ENCODE measurements at places on chromosomes 2 and 18.

- DNase-seq = no peak
These were observed 159.1 kb downstream of the LNPK start for GRCh38 chr2:175842996-175843395.

- DNase-seq = no peak
These were observed 84.9 kb downstream of the ASB1 start for GRCh38 chr2:238511614-238511950.

DNA sequence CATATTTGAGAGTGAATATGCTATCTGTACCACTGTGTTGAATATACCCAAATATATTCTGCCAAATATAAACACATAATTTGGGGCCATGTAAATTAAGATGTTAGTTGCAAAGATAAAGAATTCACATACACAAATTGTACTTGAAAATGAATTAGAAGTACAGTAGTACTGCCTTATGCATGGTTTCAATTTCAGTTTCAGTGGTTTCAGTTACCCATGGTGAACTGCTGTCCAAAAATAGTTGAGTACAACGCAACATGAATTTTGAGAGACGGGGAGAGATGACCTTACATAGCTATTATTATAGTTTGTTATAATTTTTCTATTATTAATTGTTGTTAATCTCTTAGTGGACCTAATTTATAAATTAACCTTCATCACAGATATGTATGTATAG is 1313.0 kb upstream of the FAM98A start:
- no peak for DNase-seq

- DNase-seq = no peak
These were observed 321.7 kb upstream of the THSD7B start for GRCh38 chr2:136443661-136444060.

- DNase-seq = no peak
These were observed 152.9 kb downstream of the NCKAP5 start for GRCh38 chr2:133415210-133415876.

GRCh38 chr2:241372361-241372992 is 16.4 kb downstream of the FARP2 start:
- no peak for DNase-seq

DNA sequence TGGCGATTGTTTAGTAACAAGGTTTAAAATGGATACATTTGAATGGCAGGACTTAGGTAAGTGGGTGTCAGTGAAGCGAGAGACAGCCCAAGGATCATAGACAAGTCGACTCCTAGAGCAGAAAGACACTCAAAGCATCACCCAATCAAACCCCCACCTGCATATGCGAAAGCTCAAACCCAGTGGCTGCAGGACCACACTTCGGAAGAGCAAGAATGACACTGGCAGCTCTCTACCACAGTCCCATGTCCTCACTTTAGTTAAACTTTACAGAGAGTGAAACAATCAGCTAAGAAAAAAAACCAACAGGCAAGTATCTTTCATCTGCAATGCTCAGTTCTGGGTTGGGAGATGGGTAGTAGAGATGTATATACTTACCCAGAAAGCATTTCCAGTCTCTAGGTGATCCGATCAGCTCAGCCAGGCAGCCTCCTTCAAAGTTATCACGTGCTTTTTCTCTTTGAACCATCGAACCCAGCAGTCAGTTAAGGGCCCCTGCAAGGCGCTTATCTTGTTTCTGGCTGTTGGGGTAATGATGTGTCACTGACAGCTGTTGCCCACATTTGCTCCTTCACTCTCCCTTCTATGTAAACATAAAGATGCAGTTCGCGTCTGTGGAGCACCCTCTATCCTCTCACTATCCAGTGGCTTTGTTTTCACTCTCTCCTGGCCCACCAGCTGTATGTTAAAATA is 357.5 kb upstream of the ID2 start:
- DNase-seq = peak; percentile 92

GRCh38 chr2:237191714-237192081 is 106.0 kb downstream of the COPS8 start:
- no peak for DNase-seq

- no peak for DNase-seq
These were observed 15.5 kb upstream of the ECEL1 start for GRCh38 chr2:232502911-232503808.

DNA sequence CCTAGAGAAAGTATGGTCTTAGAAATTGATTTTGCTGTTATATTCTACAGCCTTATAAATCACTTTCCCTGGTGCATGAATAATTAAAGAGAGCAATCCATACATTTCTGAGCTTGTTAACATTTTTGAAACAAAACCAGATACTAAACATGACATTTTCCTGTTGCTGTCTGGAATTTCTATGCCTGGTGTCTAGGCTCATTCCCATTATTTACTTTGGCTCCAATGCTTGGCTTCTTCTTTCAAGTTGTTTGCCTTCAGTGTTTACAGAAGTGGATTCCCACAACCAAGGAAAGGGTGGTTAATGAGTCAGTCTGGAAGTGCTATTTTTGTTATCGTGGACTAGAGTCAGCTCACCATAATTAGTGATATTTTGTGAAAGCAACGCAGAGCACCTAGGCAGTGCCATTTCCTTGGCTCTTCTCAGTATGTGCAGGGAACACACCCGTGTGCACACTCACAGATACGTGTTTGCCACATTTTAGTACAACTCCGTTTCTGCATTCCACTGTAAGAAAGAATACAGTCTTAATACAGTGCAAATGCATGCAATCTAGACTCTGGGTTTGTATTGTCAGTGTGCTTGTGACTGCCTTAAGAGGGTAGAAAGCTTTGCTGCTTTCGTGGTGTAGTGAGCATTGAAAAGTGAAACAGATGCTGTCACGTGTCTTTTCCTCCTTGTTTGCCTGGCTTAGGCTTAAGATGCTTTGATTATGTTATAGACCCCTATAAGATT is 185.0 kb upstream of the RASGRP3 start:
- DNase-seq = peak; percentile 14

- DNase-seq = no peak
These were observed 173.8 kb downstream of the BCL11A start for GRCh38 chr2:60379684-60380083.

GRCh38 chr2:1132328-1132969 is 181.8 kb downstream of the SNTG2 start:
- peak; percentile 99 for DNase-seq

DNA sequence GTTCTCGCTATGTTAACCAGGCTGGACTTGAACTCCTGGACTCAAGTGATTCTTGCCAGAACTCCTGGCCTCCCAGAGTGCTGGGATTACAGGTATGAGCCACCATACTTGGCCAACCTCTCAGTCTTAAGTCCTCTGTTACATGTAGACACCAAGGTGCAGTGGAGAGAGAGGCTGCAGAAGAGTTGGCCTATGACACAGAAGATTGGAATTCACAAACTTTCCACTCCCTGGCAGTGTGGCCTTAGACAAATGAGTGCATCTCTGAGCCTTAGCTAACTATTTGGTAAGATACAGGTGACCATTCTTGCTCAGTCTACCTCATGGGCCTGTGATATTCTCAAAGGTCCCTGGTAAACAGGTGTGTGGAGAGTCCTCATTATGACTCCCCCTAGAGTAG is 159.7 kb downstream of the MYCN start:
- no peak for DNase-seq

- no peak for DNase-seq
These were observed 68.9 kb downstream of the EPAS1 start for GRCh38 chr2:46365913-46366667.

DNA sequence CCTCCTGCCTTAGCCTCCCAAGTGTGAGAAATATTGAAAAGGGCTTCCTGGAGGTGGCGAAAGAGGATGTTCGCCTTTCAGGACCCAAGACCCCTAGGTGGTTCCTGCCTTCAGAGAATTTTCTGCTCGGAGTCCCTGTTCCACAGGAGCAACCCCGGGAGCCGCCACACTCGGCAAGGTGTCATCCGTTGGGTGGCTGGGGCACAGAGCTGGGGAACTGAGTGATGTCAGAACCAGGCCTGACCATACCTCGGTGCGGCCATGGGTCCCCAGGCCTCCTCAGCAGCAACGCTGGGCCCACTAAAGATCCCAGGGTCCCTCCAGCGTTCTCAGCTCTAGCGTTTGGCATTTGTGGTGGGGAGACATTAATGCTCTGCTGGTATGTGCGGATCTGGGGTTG is 23.7 kb upstream of the TAF1B start:
- no peak for DNase-seq

- DNase-seq = peak; percentile 76
These were observed 83.9 kb upstream of the SLC39A10 start for GRCh38 chr2:195572895-195573683.

DNA sequence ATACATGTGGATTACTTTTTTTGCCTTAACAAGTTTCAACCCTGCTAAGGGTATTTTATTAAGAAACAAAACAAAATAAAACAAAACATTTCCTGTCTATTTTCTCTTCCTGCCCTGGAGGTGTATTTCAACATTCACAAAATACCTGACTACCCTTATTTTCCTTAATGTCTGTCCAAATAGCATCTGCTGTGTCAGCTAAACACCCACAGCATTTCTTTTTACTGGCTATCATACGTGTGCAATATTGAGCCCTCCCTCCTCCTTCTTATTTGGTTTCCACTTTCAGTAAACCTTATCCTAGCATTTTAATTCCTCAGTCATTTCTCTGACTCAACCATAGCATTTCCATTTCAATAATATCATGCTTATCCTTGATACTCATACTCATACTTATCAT is 1420.0 kb upstream of the ZEB2 start:
- no peak for DNase-seq

DNA sequence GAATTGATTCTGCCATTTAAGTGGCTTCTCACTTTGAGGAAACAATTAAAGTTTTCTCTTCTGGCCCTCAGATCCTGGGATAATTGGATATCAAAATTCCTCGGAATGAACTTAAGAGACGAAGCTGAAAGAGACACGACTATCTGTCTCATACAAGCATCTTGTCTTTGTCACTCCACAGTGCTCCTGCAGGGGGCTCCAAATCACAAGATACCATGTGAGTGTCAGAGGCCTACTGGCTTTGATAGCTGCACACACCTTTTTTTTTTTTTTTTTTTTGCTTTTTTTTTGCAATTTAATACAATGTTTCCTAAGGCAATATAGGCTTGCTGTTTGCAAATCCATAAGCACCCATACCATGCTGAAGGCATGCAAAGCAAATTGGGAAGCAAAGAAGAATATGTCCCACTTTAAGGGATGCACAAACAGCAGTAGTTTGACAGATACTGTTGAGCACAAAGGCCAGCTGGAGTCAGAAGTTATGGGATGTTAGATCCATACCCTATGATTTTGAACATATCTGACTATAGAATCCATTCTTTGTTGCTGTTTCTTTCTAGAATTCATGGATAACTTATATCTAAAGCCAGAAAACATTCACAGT is 109.0 kb upstream of the CBLN2 start:
- DNase-seq = peak; percentile 16
